ENCODE measurements at places on chromosomes 2 and 18.
A peak's percentile ranks its signal among the peaks of the same experiment; 100 is the strongest.

GRCh38 chr18:23066060-23066459 lies 69.2 kb upstream of the CABLES1 start:
- no peak for DNase-seq

DNA sequence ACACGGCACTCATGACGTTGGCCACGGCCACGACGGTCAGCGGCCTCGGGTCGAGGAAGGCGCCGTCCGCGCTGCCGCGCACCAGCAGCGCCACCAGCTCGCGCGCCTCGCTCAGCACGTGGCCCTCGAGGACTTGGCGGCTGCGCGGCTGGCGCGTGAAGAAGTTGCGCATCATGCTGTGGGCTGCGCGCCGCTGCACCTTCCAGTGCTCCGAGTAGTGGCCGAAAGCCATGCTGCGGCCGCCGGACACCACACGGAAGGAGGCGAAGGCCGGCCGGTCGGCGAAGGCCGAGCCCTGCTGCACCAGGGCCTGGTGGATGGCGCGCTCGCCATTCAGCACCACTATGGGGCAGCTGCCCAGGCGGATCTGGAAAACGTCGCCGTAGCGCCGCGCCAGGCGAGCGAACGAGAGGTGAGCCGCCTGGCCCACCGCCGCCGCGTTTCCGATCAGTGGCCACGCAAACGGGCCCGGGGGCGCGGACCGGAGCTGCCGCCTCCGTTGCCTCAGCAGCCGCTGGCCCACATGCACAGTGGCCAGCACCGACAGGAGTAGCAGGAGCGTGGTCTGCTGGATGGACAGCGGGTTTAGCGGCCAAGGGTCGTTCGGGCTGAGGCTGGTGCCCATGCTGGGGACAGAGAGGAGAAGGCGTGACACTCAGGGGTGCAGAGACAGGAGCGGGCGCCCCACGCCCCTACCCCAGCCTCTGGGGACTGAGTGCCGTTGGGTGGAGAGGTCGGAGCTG lies 1.0 kb downstream of the CYP1B1 start:
- DNase-seq, result no peak

GRCh38 chr2:69830045-69830905 lies 815 bp downstream of the GMCL1 start:
- peak; percentile 44 for DNase-seq

GRCh38 chr2:25794544-25795276 lies 83.6 kb downstream of the ASXL2 start:
- no peak for DNase-seq

- DNase-seq, result peak; percentile 40
Measured at GRCh38 chr18:13558124-13558523, 168.2 kb downstream of the FAM210A start.
